Neural crest cell (in vitro differentiated cells): ENCODE measurements at places on chromosomes 6 and 20. TPM values are rescaled to one million over a fixed set of nuclear protein-coding genes. Genes with fewer than 3 reads are reported as not detected.

UNC5CL gene
- 1.5 and 1.6 TPM in 2 replicates for total RNA-seq

GRCh38 chr6:85612690-85613474 lies 19.2 kb upstream of the SNX14 start:
- no peak for DNase-seq

NEURL2 gene
- 3.3 and 3.5 TPM in 2 replicates for total RNA-seq

- DNase-seq: no peak
Observed at GRCh38 chr6:46072866-46073265, 56.9 kb upstream of the ENPP4 start.

GRCh38 chr20:63522091-63522868 lies 1.7 kb downstream of the PPDPF start:
- DNase-seq: no peak

CDC40 gene
- 17.5 and 17.9 TPM in 2 replicates for total RNA-seq

- no peak for DNase-seq
Observed at GRCh38 chr6:87538510-87539260, 51.1 kb downstream of the RARS2 start.

DNA sequence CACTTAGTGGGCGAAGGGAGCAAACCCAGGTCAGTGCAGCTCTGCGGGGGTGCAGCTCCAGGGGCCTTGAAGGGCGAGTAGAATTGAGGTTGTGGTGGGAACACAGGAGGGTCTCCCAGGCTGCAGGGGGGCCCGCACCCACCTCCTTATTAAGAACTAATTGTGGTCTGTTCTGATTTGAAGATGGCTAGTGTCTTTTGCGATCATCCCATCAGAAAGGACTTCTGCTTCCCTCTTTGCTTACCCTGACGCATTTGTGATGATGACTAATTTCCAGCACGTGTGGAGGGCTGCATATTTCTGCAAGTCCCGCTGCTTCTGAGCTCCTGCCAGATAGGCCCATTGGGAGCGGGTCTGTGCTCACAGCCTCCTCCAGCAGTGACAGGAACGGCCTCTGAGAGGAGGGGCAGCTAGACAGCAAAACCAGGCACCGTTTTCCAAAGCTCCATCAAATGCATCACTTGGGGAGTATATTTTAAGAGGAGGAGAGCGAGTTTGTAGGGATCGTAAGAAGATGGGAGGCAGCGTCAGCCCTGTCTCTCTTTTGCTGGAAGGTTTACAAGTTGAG lies 268.9 kb downstream of the CDH4 start:
- DNase-seq: no peak

- no peak for DNase-seq
Observed at GRCh38 chr6:68082086-68082485, 553.0 kb upstream of the ADGRB3 start.

OR2J3 gene
- total RNA-seq: not detected in 2 replicates

- no peak for DNase-seq
Observed at GRCh38 chr20:45432294-45432693, 16.4 kb downstream of the PIGT start.

- no peak for DNase-seq
Observed at GRCh38 chr6:110328259-110328658, 29.9 kb downstream of the METTL24 start.

SLC17A9 gene
- total RNA-seq: 1.2 and 1.4 TPM in 2 replicates

- no peak for DNase-seq
Observed at GRCh38 chr20:18585134-18585533, 2.7 kb upstream of the DTD1 start.

DNA sequence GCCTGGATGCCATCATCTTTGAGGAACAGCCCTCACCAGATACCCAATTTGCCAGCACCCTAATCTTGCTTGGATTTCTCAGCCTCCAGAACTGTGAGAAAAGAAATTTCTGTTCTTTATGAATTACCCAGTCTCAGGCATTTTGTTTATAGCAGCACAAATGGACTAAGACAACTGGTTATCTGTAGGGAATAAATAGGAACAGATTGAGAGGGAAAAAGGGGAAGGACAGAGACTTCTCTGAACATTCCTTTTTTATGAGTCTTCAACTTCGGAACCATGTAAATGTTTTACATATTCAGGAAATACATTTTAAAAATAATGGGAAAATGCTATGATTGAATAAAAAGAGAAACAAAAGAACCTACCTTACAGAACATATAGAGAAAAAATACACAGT lies 20.9 kb downstream of the KCTD20 start:
- DNase-seq: no peak

- no peak for DNase-seq
Observed at GRCh38 chr6:30964075-30964474, 19.4 kb upstream of the MUC21 start.

DNA sequence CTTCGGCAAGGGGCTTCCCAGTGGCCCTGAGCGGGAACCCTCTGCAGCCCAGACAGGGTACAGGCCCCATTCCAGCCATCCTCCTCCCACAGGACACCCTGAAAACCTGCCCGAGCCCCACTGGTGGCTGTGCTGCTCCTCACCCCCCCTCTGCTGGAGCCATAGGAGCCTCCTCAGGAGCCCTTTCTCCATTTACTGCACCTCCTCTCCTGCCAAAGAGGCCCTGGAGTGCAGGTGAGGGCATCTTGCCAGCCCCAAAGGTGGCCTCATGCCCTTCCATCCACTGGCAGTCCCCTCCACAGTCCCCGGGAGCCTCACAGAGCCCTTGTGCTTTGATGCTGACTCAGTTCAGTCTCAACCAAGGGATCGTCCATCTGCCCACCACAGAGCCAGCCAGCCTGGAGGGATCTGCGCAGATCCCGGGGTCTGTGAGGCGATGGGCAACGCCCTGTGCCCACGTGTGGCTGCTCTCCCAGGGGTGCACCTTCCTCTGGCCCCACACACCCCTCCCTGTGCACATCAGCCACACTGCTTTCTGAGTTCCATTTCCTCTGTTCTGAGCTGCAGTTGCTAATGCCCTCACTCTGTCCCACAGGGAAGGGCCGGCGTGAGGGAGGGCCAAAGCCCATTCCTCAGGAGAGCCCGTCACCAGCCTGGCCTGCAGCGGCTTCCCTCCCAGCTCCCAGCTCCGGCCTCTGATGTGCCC lies 228.5 kb downstream of the DLL1 start:
- no peak for DNase-seq

DNA sequence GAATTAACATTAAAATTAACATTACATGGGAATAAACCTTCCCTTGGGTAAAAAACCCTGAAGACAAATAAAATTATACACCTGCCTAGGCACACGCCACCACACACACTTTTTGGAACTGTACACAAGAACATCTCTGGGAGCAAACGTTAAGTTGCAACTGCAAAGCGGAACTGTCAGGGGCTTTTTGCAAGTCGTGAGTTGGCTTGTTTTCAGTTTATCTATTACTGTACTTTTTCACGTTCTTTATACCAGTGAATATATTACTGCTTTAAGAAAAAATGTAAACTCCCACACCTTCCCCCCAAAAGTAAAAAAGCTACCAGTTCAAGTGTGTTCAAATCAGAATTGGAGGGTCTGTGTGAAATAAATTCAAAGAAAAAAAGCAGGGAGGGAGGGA lies 65.5 kb upstream of the NFATC2 start:
- DNase-seq: no peak

C20orf202 gene
- total RNA-seq: 0.18 and 0.23 TPM in 2 replicates

AIF1 gene
- not detected in 2 replicates for total RNA-seq

DNA sequence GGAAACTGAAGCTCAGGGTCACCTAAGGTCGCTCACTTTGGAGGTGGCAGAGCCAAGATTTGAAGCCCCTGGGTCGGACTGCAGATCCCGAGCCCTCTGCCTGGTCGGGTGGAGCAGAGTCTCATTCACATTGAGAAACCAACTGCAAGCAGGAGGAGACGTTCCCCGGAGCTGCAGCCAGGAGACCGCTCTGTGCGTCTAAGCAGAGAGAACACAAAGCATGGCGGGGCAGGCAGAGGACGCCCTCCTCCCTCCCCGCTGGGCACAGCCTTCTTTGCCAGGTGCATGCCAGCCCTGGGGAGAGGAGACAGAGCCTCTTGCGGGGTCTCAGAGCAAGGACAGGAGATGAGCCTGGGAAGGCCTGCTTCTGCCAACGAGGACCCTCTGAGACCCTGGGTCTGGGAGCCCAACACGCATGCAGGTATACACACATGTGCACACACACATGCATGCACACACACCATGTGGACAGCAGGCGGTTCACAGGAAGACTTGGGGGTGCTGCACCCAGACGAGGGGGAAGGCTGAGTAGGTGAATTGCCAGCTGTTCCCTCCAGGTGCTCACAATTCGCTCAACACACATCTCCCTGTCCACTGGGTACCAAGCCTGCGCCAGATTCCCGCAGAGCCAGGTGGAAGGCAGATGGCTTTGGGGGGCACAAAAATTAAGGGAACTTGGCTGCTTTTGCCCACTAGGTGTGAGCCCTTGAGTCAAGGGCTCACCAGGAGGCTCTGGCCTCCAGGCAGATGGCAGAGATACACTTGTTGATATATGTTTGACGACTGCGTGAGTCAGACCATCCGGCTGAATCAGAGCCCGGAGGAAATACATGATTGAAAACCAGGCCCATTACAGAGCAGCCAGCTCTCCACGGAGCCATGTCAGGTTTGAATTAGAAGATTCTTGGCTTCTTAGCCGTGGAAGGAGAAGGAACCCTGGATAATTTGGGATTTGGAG lies 5.5 kb upstream of the NTSR1 start:
- no peak for DNase-seq

GRCh38 chr20:48766961-48767960 lies 60.5 kb downstream of the PREX1 start:
- DNase-seq: no peak

- DNase-seq: no peak
Observed at GRCh38 chr6:166849749-166850183, 106.6 kb downstream of the RNASET2 start.

DNA sequence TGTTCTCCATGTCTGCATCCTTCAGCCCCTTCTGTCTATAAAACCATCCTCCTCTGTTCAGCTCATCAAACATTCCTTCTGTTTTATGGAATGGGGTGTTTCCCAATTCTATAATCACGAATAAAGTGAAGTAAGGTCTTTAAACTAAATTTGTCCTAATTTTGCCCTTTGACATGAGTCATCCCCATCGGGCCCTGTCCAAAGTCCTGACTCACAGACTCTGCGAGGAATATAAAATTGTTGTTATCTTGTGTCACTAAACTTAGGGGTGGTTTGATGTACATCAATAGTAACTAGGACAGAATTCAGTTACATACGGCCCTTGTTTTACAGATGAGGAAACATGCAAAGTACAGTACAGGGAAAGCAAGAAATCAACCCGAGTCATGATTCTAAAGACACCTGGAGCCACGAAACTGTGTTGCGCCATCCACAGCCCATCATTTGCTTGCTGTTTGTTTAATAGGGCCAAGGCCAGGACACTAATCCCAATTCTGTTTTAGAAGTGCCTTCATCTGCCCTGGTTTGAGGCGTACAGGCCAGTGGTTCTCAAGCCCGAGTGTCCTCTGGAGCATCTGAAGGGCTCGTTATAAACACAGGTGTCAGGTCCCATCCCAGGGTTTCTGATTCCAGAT lies 2.8 kb downstream of the ACSS1 start:
- no peak for DNase-seq

DNA sequence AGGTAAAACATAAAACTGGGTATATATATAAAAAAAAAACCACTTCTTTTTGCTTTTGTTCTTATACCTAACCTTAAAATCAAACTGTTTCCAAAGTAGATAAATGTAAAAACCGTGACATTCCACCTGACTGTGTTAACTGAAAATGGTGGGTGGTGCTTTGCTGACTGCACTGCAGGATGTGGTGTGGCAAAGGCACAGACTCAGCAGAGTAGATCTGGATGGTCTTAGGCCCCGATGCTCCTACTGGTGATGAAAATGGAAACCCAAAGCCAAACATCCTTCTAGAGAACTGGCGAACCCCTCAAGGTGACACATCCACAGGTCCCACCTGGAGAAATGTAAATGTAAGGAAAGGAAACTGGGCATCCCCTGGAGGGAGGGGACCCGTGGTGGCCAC lies 8.9 kb downstream of the TGIF2 start:
- no peak for DNase-seq

- no peak for DNase-seq
Observed at GRCh38 chr6:2213086-2213485, 32.3 kb downstream of the GMDS start.

- DNase-seq: no peak
Observed at GRCh38 chr6:70176842-70177550, 125.9 kb downstream of the COL9A1 start.

- DNase-seq: no peak
Observed at GRCh38 chr6:169115632-169116031, 138.0 kb downstream of the THBS2 start.

GRCh38 chr20:49674383-49675352 lies 39.0 kb downstream of the B4GALT5 start:
- DNase-seq: no peak

- no peak for DNase-seq
Observed at GRCh38 chr6:160177220-160177619, 55.6 kb downstream of the SLC22A1 start.

GPX6 gene
- total RNA-seq: not detected in 2 replicates

DNA sequence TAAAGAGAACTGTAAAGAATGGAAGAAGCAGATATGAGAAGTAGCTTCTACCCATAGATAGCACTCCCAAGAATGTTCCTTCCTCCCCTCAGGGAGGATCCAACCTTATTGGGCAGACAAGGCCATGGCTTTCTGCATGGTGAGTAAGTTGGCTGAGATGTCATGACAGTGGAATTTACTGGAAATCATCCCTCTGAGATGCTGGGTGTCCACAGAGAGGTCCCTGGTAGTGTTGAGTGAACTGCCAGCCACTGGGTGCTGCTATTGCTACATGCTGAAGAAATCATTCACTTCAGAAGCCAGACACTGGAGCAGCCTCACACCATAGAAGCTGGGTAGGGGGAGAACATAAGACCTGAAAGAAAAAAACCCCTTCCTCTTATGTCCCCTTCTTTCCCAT lies 46.4 kb upstream of the FERMT1 start:
- DNase-seq: no peak

DNA sequence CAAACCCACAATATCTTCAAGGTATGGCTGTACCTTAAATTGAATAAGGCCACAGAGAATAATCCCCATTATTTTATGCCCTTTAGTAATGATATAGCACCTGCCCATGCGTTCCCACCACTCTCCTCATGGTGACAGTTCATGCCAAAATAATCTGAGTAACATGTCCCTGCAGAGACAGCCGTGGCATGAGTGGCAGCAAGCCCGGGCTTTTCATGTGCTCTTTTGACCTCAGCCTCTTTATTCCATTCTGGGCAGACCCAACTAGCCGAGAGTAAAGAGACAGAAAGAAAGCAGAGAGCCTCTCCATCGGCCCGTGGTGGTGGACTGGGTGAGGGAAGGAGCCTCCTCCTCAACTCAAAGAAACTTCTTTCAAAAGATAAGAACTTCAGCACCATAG lies 19.9 kb upstream of the POPDC3 start:
- DNase-seq: no peak

DNA sequence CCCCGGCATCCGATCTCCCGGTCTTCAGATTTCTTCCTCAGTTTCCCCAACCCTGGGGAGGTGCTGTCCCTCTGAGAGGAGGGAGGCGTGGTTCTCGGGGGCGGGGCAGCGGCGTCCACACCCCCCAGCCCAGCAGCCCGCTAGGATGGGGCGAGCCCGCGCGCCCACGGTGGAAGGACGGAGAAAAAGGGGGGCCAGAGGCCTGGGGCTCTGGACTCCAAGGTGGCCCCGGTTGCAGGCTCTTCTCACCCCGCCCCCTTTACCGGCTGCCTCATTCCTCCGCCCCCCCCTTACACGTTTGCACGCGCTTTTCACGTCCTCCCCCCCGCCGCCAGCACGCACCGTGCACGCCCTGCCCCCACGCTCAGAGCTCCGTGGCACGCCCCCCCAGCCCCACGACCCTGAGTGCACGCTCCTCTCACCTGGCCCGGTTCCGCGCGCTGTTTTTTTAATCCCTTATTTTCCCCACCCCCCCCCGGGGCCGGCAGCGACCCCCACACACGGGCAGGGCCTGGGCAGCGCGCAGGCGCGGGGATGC lies 402 bp downstream of the ZBTB12 start:
- DNase-seq: no peak
